ENCODE measurements at places on chromosomes 1 and 21.
A peak's percentile ranks its signal among the peaks of the same experiment; 100 is the strongest.

DNA sequence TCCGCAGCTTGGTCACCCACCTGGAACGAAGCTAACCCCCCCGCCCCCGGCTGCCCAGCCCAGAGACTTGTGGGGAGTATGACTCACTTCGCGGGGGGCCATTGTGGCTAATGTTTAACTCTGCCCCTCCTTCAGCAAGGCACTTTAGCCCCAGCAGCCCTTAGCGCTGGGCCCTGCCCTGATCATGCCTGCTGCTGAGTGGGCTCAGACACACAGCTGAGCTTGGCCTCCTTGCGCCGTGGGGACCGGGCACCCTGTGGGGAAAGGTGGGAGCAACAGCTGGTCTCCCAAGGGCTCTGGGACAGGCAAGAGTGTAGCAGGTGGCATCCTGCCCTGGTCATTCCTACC lies 6.3 kb upstream of the LAD1 start:
- DNase-seq = no peak

GRCh38 chr21:45374826-45375455 lies 30.0 kb upstream of the COL18A1 start:
- no peak for DNase-seq

DNA sequence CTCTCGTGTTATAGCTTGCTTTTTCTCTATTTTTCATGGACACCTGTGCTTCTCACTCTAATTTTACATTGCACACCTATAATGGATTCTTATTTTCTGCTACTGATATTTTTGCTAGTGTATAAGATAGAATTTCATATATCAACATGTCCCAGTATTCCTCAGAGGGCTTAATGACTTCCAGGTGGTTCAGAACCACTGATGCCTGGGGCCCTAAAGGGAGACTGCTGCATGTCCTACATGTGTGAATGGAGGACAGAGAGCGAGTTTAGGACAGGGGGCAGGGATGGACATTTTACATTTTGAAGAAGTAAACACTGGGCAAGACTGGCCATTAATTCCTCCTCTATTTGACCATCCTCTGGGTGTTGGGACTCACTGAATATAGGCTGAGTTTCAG lies 100.6 kb downstream of the DISC1 start:
- DNase-seq = no peak

GRCh38 chr1:37995751-37996345 lies 6.0 kb upstream of the SF3A3 start:
- peak; percentile 68 for DNase-seq

DNA sequence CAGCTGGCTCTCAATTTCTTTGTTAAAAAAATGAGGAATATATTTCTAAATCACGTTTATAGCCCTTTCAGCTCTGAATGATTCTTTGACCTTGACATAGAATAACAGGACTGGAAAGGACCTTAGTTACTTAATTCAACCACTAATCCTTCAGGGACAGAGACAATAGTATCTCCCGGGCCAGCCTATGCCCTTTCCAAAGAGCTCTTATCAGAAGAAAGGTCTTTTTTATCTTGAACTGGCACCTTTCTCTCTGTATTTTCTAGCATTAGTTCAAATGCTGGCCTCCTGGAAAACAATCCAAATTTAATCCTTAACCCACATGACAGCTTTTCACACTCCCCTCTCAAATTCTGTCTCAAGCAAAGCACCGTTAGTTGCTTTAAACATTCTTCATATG lies 44.8 kb upstream of the FBXO28 start:
- DNase-seq = no peak

- no peak for DNase-seq
Measured at GRCh38 chr1:22127248-22127647, 15.6 kb downstream of the WNT4 start.

- DNase-seq = no peak
Measured at GRCh38 chr1:102531036-102531435, 534.3 kb upstream of the OLFM3 start.

DNA sequence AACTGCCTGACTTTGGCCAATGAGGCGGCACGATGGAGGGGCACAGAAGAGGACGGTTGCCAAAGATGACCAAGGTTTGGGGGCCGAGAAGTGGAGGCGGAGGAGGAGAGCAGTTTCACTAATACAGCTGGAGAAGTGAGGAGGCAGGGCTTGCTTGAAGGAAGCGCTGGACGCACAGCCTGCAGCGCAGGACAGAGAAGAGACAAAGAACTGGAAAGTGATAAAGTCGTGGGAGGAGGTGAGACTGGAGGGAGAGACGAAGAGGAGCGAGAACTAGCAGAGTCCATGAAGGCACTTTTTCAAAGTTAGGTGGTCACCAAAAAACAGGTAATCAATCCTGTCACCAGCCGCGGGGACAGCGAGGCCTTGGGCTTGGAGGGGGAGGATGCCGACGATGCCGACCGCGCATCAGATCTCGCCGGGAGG lies 771 bp downstream of the PACC1 start:
- no peak for DNase-seq

DNA sequence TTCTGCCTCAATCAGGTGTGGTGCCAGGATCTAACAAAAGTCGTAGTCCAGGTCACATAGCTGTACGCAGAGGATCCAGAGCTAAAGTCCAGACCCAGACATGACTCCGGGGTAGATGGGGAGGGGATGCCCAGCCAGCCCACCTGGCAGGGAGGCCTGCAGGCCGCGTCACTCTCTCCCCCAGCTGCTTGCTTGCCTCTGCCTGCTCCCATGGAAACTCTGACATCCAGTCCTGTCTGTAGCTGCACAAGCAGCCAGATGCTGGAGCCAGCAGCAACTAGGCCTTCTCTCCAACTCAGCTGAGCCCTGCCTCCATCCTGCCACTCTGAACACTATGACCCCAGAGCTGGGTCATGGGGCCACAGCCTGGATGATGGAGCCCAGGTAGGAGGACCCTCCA lies 8.1 kb downstream of the COL8A2 start:
- DNase-seq = no peak

GRCh38 chr21:33618407-33618806 lies 23.1 kb downstream of the CRYZL1 start:
- no peak for DNase-seq

GRCh38 chr1:8458607-8459006 lies 140.7 kb downstream of the SLC45A1 start:
- no peak for DNase-seq

- DNase-seq = no peak
Measured at GRCh38 chr1:22526098-22526497, 37.2 kb upstream of the EPHA8 start.

DNA sequence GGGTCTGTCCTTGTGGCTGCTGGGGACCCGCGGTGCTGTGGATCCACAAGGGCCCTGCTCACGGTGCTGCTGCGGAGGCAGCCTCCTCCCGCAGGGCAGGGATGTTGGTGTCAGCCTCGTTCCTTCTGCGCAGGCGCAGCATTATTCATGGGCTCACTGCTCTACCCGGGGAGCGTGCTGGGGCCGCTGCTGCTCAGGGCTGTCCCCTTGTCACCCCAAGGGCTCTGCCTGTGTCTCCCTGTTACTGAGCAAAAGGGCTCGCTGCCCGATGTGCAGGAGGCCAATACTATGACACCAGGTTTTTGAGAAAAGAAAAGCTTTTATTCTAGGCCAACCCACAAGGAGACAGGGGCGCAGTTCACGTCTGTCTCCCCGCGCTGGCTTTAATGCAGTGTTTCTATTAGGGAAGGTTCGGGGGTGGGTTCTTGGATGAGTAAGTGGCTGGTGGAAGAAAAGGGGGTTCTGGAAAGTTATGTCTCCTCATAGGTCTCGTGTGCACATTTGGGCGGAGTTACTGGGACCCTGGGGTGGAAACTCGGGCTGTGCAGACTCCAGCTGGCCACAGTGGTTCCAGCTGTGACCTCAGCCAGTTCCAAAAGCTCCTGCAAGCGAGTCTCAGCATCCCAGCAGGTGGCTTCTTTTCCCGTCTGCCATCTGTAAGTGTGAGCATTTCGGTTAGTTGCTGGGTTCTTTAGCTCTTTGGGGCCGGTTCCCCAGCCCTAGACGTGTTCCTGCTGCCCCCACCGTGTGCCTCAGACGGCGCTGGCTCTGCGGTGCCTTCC lies 40.8 kb upstream of the LRRC3 start:
- DNase-seq = no peak

DNA sequence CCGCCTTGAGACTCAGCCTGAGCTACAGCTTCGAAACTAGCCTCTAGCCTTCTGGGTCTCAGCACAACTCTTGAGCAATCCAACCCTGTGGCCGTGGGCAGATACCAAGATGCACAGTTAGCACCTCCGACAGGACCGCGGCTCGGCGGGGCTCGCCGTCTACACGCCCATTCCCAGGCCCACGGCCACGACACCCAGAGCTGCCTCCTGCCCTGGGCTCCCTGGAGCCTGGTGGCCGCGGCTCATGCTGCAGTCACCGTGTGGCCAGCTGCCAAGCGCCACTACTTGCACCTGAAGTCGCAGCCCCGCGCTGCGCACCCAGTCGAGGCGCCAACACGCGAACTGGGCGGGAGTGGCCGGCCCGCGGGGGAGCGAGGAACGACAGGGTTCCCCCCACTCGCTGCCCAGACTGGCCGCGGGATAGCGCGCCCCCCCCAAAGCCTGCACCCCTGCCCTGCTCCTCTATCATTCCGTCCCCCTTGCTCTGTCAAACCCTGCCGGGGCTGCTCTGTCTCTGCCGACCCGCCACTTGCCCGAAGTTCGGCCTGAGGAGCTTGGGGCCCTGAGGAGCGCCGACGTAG lies 729 bp upstream of the CDCA8 start:
- DNase-seq = peak; percentile 35

DNA sequence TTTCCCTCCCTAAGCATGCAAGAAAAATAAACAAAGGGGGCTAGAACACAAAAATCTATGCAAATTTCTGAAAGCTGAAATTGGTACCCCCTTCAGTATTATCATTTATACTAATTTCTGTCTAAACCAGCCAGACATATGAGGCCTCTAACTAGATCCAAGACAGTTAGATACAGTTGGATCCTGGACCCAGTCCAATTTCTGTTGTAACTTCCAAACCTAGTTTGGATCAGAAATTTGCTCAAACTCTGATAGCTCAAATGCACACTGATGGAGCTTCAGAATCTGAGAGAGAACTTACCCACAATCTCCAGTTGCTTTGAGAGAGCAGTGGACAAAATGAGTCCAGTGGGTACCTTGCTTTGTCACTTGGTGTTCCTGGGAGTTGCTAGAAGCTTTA lies 11.9 kb downstream of the CEP350 start:
- no peak for DNase-seq

DNA sequence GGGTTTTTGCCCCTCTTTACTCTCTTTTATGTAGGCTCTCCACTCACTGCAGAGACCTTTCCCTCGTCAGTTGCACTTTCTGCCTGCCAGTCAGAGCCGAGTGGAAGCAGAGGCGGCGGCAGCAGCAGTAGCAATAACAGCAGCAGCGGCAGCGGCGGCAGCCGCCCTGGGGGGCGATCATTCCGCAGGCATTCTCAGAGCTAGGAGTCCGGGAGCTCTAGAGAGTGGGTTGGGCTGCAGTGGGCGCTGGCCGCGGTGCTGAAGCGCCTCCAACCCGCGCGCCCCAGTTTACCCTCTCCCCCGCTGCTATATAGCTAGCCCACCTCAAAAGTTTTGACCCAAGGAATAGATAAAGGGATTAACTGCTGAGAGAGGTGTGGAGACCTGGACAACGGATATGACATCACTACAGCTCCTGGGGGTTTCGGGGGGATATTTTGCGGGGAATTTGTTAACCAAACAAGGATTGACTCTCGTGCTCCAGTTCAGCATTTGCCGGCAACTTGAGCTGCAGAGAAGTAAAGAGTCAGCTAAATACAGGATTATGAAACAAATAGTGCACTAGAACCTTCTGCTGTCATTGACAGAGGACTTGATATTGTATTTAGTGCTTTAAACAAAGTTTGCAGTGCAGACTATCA lies at the start of gene OLFM3:
OLFM3 (minus strand) TSS at position 102 of the 641 bp plus-strand sequence.
- peak; percentile 4 for DNase-seq

- DNase-seq = no peak
Measured at GRCh38 chr1:90936061-90936460, 85.8 kb downstream of the ZNF644 start.

- no peak for DNase-seq
Measured at GRCh38 chr1:54859700-54860391, 27.1 kb downstream of the DHCR24 start.

- DNase-seq = no peak
Measured at GRCh38 chr1:117001254-117001927, at the start of gene CD101. Gene CD101, plus strand, starts transcription at chr1:117001760. Its CDS starts 58 bp downstream, at chr1:117001818.

DNA sequence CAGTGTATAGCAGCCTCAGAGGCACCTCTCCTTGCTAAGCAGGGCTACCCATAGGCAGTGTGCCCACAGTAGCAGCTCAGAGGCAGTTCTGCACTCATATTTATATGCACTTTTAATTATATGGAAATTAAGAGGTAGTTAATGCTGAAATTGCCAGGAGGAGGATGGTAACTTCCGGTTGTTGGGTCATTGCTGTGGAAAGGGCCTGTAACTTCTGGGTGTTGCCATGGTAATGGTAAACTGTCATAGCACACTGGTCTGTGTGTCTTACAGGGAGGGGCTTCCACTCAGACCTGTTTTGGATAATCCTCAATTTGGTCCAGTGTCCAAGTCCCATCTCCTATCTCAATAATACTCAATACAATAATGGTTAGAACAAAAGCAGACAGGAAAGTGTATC lies 7.6 kb downstream of the CFH start:
- no peak for DNase-seq

DNA sequence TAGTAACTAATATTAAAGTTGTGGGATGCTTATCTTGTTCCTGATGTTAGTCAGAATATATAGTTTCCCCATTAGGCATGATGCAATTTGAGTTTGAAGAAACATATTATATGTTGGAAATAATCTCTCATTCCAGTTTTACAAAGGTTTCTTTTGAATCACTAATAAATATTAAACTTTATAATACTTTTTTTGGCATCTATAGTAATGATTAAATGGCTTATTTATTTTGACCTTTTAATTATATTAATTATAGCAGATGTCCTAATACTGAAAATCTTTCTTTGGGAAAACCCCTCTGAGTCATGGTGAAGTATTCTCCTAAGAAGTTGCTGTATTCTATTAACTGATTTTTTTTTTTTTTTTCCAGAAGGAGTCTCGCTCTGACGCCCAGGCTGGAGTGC lies 28.5 kb upstream of the PTGS2 start:
- DNase-seq = no peak

GRCh38 chr1:58854576-58854975 lies 70.7 kb upstream of the JUN start:
- DNase-seq = no peak

DNA sequence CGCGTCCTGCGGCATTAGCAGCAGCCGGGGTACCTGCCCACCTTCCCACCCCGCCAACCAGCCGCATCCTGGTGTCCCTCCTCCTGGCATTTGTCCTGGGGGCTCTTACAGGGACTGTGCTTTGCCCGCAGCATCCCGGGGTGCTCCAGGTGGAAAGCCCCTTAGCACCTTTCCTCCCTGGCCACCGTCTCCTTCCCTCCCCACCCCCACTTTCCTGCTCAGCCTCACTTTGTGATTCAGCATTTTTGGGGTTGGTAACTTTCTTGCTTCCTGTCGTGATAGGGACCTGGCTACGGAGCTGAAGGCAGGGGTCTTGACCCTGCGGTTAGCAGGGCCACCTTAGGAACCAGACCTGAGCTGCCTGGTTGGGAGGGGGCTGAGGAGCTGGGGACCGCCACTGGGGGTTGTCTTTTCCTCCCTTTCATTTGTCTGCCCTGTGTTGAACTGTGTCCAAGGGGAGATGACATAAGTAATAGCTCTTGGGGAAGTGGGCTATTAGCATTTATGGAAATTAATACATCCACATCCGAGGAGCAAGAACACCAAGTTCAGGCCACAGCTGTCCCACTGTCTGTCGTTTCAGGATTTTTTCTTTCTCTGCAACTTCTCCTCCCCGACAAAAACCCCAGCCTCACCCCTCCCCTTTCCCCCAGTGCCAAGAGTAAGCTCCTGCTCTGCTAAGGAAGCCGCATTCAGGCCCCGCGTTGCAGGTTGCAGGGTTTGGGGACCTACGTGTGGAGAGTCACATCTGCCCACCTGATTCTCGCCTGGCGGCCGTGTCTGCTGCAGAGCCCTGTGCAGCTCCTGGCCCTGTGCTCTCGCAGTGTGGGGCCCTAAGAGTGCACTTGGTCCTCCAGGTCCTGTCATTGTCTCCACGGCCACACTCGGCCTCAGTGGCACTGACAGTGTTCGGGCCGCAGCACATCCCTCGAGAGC lies 1.6 kb upstream of the NPHP4 start:
- DNase-seq = peak; percentile 58

All from activated naive CD8-positive, alpha-beta T cell treated with anti-CD3 and anti-CD28 coated beads, Interleukin-2, amount 50 U/mL, for 24 hours (primary cell).